AG04450 (cell line): ENCODE measurements at places on chromosomes 1 and 21.

GRCh38 chr1:203444171-203444576 is 31.4 kb upstream of the PRELP start:
- no peak for DNase-seq

- DNase-seq: no peak
These were observed 32.5 kb upstream of the ASPM start for GRCh38 chr1:197178998-197179397.

- DNase-seq: no peak
These were observed 231.4 kb downstream of the CHRM3 start for GRCh38 chr1:239617731-239618130.

DNA sequence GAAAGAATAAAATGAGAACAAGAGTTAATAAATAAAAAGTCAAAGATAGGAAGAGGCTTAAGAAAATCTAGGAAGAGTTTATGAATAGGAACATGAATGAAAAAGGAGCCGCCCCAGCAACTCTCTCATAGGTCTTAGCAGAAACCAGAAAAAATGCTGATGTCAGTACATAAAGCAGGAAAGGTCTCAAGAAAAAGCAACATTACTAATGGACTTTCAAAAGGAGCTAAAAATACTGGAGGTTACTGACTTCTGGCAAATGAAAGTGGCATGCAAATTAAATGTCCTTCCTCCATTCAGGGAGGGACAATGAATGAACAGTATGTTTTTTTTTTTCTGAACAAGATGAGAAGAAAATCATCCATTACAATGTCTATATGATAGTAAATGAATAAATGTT is 387.6 kb downstream of the BRINP2 start:
- DNase-seq: no peak

DNA sequence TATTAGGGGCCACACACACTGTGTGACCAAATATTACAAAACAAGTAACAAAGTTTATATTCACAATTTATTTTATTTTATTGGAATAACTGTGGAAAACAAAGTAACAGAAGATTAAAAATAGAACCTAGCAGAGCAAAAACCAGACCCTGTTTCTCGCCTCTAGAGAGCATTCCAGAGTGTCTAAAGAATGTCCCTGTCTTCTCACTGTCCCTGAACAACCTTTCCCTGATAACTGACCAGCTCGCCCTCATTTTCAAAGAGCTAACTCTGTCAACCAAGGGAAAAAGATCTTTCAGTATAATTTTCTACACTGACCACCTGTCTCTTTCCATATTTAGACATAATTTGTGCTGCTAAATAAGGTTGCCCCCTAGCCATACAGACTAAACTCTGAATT is 646.9 kb downstream of the USP25 start:
- DNase-seq: no peak

DNA sequence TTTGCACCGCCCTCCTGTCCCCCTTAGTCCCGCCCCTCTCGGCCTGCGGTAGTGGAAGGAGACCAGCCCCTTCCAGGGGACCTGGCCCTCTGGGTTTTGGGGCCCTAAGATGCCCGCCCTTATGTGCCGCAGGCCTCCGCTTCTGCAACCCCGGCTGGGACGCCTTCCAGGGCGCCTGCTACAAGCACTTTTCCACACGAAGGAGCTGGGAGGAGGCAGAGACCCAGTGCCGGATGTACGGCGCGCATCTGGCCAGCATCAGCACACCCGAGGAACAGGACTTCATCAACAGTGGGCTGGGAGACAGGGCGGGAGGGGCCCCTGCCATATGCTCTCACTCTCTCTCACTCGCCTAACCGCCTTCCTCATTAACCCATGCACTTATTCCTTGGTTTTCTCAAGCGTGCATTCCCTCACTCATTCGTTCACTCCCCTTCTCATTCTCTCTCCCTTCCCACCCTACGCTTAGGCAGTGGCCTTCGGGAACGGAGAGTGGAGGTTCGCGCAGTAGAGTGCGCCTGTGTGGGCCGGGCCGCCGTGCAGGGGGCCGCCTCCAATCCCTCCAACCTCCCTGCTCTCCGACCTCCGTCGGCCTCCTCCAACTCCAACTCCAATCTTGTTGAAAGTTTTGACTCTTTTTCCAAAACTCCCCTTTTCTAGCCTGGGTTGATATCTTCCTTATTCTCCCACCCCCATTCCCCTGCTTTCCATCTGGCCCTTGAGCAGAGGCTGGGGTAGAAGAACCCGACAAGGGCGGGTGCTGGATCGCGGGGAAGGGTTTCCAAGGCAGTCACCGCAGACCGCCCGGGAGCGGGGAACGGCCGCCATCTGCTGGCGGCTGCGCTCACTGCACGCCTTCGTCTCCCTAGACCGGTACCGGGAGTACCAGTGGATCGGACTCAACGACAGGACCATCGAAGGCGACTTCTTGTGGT is 15.2 kb downstream of the BCAN start:
- DNase-seq: no peak

DNA sequence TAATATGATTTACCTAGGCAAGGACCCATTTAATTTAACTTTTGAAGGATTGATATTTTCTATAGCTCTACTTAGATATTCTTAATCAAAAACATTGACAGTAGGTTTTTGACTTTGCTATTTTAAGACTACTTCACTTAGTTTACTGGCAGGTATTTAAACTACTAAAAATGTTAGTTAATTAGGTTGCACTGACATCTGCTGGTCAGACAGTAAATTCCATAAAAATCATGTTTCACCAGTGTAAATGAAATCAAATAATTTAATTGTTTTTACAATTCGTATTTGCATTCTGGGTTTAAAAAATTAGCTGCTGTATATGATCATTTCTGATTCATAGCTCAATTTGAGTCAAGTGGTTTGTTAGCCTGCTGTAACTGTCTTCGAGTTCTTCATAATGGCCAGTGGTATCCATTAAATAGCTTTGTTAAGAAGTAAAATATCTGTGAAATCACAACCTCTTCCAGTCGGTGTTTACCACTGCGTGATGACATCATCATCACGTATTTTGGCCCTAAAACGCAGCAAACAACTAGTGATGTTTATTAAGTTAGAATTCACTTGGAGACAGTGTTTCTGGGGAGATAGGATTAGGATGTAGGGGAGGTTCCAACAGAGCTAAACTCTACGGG is 26.2 kb downstream of the EXTL2 start:
- no peak for DNase-seq

DNA sequence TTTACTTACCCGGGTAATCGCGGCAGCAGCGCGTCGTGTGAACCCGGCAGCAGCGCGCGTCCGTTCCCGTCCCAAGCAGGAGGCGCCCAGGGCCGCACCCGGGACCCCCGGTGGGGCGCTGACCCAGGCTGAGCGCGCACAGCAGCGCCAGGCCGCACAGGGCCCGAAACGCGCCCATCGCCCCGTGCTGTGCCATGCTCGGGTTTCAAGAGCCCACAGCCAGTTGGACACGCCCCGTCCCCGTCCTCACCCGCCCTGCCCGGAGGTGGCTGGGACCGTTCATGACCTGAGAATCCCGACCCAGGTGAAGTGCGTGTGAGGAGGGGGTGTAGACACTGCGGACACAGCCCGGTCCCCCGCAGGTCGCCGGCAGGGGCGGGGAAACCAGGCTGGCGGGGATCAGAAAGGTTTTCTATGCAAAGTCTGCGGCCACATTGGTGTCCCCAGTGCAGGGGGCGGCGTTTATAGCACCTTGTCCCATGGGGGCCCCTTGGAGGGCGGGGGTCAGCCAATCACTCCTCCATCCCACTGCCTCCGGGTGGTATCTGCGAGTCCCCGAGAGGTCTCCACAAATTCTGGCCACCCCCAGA is at the start of gene TNFRSF18:
Gene TNFRSF18, minus strand, starts transcription at position 217 of the 590 bp plus-strand sequence. Its CDS starts 21 bp downstream, at position 196.
- DNase-seq: no peak

DNA sequence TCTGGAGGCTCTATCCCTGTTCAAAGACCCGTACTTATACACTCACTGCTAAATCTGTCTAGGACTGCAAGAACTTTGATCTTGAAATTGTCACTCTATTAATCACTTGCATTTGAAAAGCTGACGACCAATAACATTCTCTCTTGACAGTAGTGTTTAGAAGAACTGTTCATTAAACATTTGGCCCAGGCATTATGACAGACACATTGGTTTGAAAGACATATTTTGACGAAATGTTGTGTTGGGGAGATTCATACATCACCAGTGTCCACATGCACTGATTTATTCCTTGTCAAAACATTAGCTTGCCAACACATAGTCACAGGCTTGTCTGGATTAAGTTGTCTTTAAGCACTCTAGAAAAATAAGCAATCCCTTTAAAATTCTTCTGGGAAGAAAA is 951.3 kb downstream of the ADGRL2 start:
- DNase-seq: no peak

- DNase-seq: no peak
These were observed 36.3 kb upstream of the IL10 start for GRCh38 chr1:206808615-206809014.

- DNase-seq: no peak
These were observed 133.1 kb downstream of the SMYD3 start for GRCh38 chr1:246373828-246374569.
